ENCODE measurements at places on chromosomes 11 and 22.
A peak's percentile ranks its signal among the peaks of the same experiment; 100 is the strongest.

DNA sequence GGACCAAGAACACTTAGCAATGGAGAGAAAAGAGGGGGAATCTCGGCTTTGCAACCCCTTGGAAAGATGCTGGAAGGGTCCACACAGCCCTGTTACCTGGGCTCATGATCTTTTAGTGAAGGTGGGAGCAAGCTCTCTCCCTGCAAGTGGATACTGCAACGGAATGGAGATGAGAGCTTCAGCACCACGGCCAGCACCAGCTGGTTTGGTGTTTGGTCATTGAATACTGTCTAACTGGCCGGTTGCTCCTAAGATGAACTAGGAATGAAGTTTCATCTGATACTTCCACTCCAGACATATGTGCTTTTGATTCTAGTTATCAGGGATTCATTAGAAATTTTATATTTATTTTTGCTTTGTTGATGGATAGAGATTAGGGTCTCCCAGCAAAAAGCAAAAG lies 16.3 kb downstream of the HTR3A start:
- no peak for DNase-seq

GRCh38 chr22:19820880-19821522 lies 33.7 kb downstream of the GNB1L start:
- no peak for DNase-seq

GRCh38 chr11:2898366-2899079 lies 12.9 kb upstream of the CDKN1C start:
- DNase-seq: peak; percentile 64

GRCh38 chr11:60251485-60252212 lies 8.7 kb upstream of the MS4A4E start:
- peak; percentile 9 for DNase-seq

DNA sequence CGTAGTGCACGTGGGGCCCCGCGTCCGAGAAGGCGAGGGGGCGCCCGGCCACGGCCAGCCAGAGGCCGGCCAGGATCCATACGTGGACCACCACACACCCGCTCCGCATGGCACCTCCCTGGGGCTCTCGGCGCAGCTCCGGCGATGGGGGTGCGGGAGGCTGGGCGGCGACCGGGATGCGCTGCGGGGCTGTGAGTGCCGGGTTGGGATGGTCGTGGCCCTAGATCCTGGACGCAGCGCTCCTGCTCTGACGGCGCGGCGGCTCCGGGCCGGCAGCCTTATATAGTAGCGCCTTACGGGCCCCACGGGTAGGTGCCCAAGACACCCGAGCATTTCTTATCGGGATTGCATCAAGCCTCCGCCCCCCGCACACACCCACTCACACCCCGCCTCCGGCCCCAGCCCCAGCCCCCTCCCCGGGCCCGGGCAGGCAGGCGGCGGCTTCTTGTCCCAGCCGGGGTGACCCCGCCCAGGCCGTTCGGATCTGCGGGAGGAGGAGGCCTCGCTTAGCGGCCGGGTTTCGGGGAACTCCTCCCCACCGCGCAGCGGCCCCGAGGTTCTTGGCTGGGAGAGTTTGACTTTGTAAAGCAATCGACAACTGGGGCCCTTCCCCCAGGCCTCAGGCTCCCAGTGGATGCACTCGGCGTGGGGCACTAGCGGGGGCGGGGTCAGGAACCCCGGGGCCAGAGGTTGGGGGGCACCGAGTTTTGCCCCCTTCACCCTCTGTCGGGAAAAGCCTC lies at the start of gene FGF19:
TSS of gene FGF19 (minus strand) at position 255 of the 740 bp plus-strand sequence. CDS start at position 109, 146 bp downstream.
- DNase-seq: peak; percentile 69

GRCh38 chr11:134243913-134244312 lies 9.2 kb downstream of the THYN1 start:
- DNase-seq: no peak

All from PC-9 (cell line).